ENCODE measurements at places on chromosomes 13 and 19.

- DNase-seq = no peak
Observed at GRCh38 chr19:38975214-38975860, at the start of gene FBXO17. FBXO17 (minus strand) TSS chr19:38975742; CDS start chr19:38950319, 25,423 bp downstream.

GRCh38 chr19:3178973-3179738, 587 bp downstream of the S1PR4 start:
- DNase-seq = no peak

GRCh38 chr13:42039946-42040729, 8.3 kb upstream of the DGKH start:
- peak; percentile 86 for DNase-seq

- no peak for DNase-seq
Observed at GRCh38 chr19:43774103-43774939, 6.5 kb downstream of the KCNN4 start.

Data from stimulated activated CD8-positive, alpha-beta memory T cell treated with anti-CD3 and anti-CD28 coated beads, Interleukin-2, amount 100 ng/mL, for 1 hour (primary cell).